ENCODE measurements at places on chromosomes 13 and 19. TPM values are rescaled to one million over a fixed set of nuclear protein-coding genes. Genes with fewer than 3 reads are reported as not detected.

The MCEMP1 gene
- total RNA-seq, result 0.27 TPM

The ZNF709 gene
- 0.98 TPM for total RNA-seq

The ZSCAN4 gene
- not detected for total RNA-seq

The SLITRK6 gene
- 29.2 TPM for total RNA-seq

The NEK3 gene
- total RNA-seq, result 1.7 TPM

The ZNF132 gene
- total RNA-seq, result 0.19 TPM

The PALM gene
- total RNA-seq, result 5.1 TPM

The NPAS1 gene
- 2.9 TPM for total RNA-seq

The PNMA8A gene
- 27.8 TPM for total RNA-seq

The TJP3 gene
- 0.03 TPM for total RNA-seq

The LRRC4B gene
- 7.4 TPM for total RNA-seq

The LHB gene
- 1.3 TPM for total RNA-seq

The PSPN gene
- total RNA-seq, result 1.2 TPM

The CEACAM8 gene
- total RNA-seq, result not detected

The THSD1 gene
- total RNA-seq, result 1.4 TPM

The AP2S1 gene
- 463 TPM for total RNA-seq

The S1PR5 gene
- 1.9 TPM for total RNA-seq

The TSHZ3 gene
- 0.29 TPM for total RNA-seq

The FDX2 gene
- 43.2 TPM for total RNA-seq

The CLEC17A gene
- total RNA-seq, result 0.21 TPM

The GNA15 gene
- not detected for total RNA-seq

The LRP3 gene
- total RNA-seq, result 2.6 TPM

The OR7C1 gene
- total RNA-seq, result 0.30 TPM

The PRR36 gene
- not detected for total RNA-seq

The OR10H1 gene
- not detected for total RNA-seq

The NLRP11 gene
- 0.75 TPM for total RNA-seq

The AP1M2 gene
- total RNA-seq, result 4.1 TPM

The C5AR1 gene
- total RNA-seq, result 0.64 TPM

The C13orf42 gene
- total RNA-seq, result not detected

The APOC4 gene
- total RNA-seq, result not detected

The BCL2L12 gene
- total RNA-seq, result 19.4 TPM

The ZNF66 gene
- 2.4 TPM for total RNA-seq

The UPK1A gene
- total RNA-seq, result not detected

The NAPA gene
- 55.5 TPM for total RNA-seq

The CDC42EP5 gene
- total RNA-seq, result 6.6 TPM

The RAB3D gene
- total RNA-seq, result 4.9 TPM

The ZNF729 gene
- 0.21 TPM for total RNA-seq

The TUBA3C gene
- total RNA-seq, result not detected

The FLT3LG gene
- total RNA-seq, result 6.1 TPM

The SPACA4 gene
- total RNA-seq, result not detected

The ONECUT3 gene
- total RNA-seq, result not detected

The ATP12A gene
- not detected for total RNA-seq

The CBLC gene
- total RNA-seq, result not detected

The CYP4F11 gene
- 0.72 TPM for total RNA-seq

The KMT5C gene
- total RNA-seq, result 16.7 TPM

The KLK4 gene
- not detected for total RNA-seq

The KLF16 gene
- total RNA-seq, result 8.6 TPM

The C19orf85 gene
- not detected for total RNA-seq

The CDX2 gene
- total RNA-seq, result 0.94 TPM

The OR4F17 gene
- not detected for total RNA-seq

The CGB2 gene
- not detected for total RNA-seq

The GARIN5A gene
- total RNA-seq, result 0.15 TPM

The TMED1 gene
- 72.5 TPM for total RNA-seq

The ZNF793 gene
- 1.7 TPM for total RNA-seq

The PSG5 gene
- not detected for total RNA-seq

The GJB6 gene
- not detected for total RNA-seq

The CTXN1 gene
- total RNA-seq, result 12.0 TPM

The MEIOSIN gene
- total RNA-seq, result 0.40 TPM

The ZNF681 gene
- 1.9 TPM for total RNA-seq
